ENCODE measurements at places on chromosomes 12 and 14. TPM values are rescaled to one million over a fixed set of nuclear protein-coding genes. Genes with fewer than 3 reads are reported as not detected.
A peak's percentile ranks its signal among the peaks of the same experiment; 100 is the strongest.

- no peak for DNase-seq
Measured at GRCh38 chr14:52790756-52791222, 618 bp downstream of the GNPNAT1 start.

DNA sequence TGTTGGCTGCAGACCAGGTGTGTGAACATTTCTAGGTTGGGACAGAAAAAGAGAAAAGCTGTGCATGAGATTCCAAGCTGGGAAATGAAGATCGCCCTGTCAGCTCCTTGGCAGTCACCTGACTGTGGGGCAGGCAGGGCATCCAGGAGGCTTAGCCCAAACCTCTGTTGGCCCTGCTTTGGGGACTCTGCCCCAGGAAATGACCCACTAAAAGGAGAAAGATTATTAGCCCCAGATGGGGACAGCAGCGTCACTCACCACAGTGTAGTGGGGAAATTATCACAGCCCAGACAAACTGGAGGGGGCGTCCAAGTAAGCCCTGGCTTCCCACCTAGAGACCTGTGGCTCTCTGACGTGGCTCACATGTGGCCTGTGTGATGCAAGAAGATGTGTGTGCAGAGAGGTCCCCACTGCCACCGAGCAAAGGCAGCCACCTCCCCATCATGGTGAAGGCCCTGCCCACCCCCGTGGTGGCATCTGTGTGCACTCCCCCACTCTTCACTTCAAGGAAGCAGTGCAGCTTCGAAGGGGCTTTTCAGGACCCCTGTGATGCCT is 39.1 kb downstream of the DIO3 start:
- no peak for DNase-seq

- no peak for DNase-seq
Measured at GRCh38 chr12:15496738-15497137, 174.4 kb downstream of the PTPRO start.

- DNase-seq = no peak
Measured at GRCh38 chr14:79656056-79656455, 555.2 kb downstream of the DIO2 start.

DNA sequence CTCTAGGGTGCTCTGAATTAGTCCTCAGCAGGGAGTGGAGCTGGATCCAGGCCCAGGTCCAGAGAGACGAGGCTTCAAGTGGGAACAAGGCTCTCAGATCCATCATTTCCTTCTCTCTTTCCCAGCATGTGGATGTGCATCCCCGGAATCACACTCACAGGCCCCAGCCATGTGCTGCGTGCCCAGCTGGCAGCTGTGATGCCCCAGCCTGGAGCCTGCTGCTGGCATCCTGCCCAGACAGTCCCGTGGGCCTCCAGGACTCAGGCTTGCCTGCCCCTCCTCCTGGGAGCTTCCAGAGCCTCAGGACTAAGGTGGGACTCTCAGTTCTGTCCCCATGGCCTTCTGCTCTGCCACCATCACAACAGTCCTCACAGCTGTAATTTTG is 6.2 kb upstream of the KRT84 start:
- no peak for DNase-seq

DNA sequence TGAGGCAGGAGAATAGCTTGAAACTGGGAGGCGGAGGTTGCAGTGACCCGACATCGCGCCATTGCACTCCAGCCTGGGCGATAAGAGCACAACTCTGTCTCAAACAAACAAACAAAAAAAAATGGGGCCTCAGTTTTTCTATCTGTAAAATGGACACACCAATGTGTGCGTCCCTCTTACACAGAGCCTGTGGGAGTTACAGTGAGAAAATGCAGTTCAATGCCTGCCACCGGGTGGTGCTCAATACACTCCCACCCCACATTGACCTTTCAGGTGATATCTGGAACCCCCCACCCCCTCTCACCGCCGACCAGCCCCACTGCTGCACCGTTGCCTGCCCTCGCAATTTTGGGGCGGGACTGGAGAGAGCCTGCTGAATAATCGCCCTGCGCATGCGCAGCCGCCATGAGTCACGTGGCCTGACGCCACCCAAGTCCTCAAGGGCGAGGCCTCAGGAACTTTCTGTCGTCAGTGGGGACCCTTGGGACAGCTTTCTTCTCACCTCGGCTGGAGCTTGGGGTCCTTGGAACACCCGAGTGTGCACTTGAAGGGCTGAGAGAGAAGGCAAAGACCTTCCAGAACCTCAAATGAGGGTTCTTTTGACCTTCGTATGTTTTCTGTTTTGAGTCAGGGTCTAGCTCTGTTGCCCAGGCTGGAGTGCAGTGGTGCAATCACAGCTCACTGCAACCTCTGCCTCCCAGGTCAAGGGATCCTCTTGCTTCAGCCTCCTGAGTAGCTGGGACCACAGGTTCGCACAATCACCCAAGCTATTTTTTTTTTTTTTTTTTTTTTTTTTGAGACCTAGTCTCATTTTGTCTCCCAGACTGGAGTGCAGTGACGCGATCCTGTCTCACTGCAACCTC is 14.6 kb upstream of the CABP1 start:
- DNase-seq = no peak

- no peak for DNase-seq
Measured at GRCh38 chr14:100142073-100143040, 17.1 kb downstream of the DEGS2 start.

DNA sequence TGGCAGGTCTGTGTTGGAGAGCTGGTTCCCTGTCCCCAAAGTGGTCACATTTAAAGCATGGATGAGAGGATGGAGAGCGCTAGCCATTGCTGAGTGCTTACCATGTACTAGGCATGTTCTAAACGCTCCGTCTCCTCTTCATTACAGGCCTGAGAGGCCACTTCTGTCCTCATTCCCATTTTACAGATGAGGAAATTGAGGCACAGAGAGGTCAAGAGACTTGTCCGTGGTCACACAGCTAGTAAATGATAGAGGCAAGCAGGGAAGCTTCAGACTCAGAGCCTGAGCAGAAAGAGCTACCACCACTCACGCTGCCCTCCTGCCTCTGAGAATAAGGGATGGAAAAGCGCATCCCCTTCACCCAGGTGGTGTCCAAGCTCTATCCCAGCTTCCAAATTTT is 64.3 kb downstream of the SLC25A47 start:
- DNase-seq = no peak

DNA sequence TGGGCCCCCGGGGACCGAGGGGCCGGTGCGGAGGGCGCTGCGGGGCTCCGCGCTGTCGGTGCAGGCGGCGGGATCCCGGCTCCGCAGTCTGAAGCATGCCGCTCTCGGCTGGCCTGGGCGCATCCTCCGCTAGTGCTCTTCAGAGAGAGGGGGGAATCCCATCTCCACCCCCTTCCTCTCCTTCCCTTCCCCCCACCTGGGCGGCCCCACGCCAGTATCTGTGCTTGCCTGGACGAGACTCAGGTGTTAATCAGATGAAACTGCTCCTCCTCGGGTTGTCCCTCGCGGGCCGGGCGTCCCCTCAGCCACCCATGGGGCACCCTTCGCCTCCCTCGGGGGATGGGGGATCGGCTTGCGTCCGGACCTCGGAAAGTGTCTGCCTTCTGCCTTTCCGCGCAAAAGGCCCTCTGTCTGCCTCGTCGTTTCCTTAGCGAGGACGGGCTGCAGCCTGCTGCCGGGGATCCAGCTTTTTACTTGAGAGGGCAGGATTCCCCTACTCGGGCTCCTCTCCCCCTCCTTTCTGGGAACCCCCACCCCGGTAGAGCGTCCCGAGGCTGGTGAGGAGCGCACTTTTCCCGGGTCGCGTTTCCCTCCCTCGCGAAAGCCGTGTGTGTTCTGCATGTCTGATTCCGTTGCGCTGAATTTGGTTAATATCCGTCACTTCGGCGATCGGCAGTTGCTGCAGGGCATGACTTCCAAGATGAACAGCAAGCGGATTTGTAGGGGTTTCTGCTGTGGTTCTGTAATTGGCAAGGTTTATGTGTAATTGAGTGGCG is 1.1 kb downstream of the GPHN start:
- DNase-seq = peak; percentile 15

GRCh38 chr14:72341686-72342085 is 409.5 kb downstream of the RGS6 start:
- DNase-seq = no peak

DNA sequence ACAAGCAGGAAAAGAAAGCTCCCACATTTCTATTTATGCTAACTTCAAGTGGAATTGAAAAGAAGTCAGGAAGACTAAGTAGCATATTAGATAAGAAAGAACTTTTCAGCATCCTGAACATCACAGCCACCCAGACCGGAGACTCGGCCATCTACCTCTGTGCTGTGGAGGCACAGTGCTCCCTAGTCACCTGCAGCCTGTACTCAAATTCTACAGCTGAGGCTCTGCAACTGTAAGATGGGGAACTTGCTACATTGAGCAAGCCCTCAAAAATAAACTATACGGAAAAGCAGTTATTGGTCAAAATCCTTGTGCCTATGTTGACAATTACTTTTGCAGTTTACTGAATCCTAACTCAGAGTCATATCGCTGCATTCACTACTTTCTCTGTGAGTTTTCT is 361.9 kb downstream of the DAD1 start:
- DNase-seq = no peak

DNA sequence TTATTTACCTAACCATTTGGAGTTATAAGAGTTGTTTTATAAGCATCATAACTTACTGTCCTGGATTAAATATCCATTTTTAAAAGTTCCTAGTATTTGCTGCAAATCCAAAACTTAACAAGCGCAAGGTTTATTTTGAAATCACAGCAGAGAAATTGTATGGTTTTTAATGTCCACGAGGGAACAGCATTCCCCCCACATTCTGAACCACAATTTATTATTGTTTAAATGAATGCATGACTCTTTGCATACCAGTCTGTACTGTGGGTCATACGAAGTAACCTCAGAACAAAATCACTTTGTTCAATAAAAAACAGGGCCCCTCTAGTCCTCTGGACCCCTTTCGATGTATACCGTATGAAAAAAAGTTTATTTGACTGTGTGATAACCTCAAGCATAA is 75.9 kb downstream of the DACT1 start:
- DNase-seq = peak; percentile 56

- DNase-seq = peak; percentile 74
Measured at GRCh38 chr12:54220092-54220557, 31.3 kb upstream of the SMUG1 start.

DNA sequence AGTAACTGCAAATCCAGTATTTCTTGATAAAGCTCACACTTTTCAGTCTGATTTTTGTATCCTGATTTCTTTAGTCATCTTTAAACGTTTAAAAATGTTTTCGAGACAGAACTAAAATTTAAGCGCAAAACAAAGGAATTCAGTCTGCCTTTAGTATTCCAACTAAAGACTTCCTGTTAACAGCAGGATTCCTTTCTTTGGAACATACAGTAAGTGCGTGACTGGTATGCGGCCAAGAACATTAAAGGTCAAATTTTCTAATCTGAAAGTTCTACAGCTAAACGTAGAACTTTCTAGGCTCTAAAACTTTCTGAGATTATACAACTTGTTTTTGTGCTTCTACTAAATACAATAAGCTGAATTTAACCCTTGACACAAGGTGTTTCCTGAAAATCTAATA is 9.9 kb downstream of the SAV1 start:
- peak; percentile 72 for DNase-seq

DNA sequence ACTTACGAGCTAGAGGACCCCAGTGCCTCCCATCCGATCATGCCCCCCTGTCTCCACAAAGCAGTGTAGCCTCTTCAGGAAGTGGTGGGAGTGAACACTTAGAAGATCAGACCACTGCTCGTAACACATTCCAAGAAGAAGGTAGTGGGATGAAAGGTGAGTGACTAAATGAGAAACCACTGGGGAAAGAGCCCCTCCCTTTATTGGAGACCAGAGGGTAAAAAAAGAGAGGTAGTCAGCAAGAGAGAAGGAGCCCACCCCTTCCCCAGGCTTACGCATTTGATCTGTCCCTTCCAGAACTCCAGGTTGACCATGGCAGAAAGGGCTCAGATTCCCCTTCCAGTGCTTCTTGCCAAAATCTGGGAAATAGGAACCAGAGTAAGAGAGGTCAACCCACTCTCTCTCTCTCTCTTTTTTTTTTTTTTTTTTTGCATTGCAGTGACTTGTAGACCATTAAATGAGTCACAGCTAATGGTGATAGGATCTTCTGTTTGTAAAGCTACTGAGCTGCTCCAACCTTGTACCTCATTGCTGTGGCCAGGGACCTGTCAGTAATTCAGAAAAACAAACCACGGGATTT is 165.4 kb downstream of the GCH1 start:
- DNase-seq = peak; percentile 82

- DNase-seq = no peak
Measured at GRCh38 chr12:124780336-124780735, 83.3 kb downstream of the SCARB1 start.

- no peak for DNase-seq
Measured at GRCh38 chr14:52307905-52308304, 6.2 kb upstream of the PTGER2 start.

DNA sequence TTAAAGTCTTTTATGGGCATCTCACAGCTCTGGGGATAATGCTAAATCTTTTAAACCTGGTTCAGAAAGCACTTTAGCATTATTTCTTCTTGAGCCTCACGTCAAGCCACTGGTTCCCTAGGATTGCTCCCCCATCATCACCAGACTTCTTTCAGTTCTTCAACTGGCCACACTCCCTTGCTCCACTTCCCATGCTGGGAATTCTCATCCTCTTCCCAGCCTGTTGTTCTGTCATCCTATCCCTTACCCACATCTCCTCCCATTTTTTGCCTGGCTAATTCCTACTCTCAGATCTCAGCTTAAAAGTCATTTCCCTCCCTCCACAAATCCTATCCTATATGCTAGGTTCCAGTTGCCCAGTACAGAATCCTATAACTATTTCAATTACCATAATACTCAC is 14.4 kb downstream of the FERMT2 start:
- no peak for DNase-seq

- no peak for DNase-seq
Measured at GRCh38 chr12:20599757-20600156, 95.4 kb upstream of the SLCO1C1 start.

DNA sequence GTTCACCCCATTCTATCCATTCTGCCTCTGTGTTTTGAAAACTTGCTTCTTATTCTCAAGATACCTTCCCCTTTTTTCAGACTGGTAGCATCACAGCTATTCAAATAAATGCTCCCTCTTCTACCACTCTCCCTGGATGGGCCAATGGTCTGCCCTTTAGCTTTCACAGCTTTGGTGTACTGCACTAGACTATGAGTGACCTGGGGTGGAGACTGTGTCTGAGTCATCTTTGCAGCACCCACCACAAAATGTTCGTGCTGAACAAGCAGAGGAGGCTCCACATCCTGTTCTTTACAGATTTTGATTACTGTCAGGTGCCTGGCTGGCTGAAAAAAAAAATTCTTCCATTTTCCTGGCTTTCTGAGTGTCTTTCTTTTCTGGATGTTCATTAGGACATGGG is 1104.1 kb upstream of the TMEM132C start:
- DNase-seq = peak; percentile 53

DNA sequence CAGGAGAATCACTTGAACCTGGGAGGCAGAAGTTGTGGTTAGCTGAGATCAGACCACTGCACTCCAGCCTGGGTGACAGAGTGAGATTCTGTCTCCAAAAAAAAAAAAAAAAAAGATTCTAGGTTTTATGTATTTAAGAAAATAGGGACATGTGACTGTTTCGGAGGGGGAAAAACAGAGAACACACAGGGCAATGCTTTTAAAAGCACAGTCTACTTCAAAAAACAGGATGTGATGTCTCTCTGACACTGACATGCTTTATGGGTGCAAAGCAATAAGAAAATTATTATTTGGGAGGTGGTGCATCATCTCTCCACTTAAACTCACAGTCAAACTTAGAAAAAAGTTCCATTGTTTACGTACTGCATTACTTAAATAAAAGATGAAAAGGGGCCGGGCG is 28.7 kb downstream of the CLIP1 start:
- DNase-seq = no peak

The AMN gene
- under 0.01 TPM for total RNA-seq

The ADGRD1 gene
- not detected for total RNA-seq

The LRP1-AS gene
- total RNA-seq = not detected

The FIGNL2 gene
- under 0.01 TPM for total RNA-seq

The ZBTB42 gene
- 1.1 TPM for total RNA-seq

The CFAP54 gene
- total RNA-seq = 0.18 TPM

The PTPRB gene
- 6.5 TPM for total RNA-seq

The NDRG2 gene
- total RNA-seq = 0.36 TPM

The NRL gene
- 0.18 TPM for total RNA-seq

The MTRFR gene
- total RNA-seq = 10.2 TPM
